T-cell (primary cell): ENCODE measurements at places on chromosomes 12 and 14.
A peak's percentile ranks its signal among the peaks of the same experiment; 100 is the strongest.

GRCh38 chr12:95424271-95424994 lies 49.5 kb upstream of the METAP2 start:
- DNase-seq = no peak

DNA sequence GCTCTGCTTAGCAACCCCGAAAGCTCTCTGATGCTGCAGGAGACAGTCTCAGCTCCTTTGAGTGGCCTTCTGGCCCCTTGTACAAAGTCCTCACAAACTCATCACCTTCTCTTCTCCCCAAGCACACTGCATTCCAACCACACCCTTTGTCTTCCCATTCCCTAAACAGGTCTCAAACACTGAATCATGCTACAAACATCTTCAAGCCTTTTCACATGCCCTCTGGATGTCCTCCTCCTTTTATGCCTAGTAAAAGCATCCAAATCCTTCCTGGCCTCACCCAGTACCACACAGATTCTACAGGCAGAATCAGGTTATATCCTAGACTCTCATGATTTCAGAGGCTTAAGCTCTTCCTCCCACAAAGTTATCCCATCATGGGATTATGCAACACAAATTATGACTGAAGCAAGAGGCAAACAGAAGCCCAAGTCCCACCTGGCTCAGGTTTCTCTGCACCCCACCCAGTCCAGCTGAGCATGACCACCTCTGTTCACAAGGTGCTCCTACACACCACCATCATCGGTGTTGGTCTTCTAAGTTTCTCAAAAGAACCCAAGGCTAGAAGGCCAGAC lies 61.4 kb upstream of the PCED1B start:
- no peak for DNase-seq

DNA sequence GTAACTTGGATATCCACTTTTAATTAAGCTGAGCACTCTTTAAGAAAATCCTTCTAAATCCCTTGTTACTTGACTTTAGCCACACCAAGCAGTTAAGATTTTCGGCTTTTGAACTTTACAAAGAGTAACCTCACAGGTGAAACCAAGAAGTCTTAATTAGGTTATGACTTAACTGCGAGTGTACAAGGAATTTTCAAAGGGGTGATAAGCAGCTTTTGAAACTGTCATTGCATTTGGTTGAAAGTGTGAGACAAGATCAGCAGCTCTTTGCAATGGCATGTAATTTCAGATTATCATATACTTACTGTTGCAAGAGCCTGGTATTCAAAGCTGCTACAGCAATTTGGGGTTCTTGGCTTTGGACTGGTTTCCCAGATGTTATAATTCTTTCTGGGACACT lies 137.5 kb downstream of the TMEM117 start:
- no peak for DNase-seq

- DNase-seq = peak; percentile 53
These were observed 7.7 kb upstream of the AMN1 start for GRCh38 chr12:31736472-31736871.

DNA sequence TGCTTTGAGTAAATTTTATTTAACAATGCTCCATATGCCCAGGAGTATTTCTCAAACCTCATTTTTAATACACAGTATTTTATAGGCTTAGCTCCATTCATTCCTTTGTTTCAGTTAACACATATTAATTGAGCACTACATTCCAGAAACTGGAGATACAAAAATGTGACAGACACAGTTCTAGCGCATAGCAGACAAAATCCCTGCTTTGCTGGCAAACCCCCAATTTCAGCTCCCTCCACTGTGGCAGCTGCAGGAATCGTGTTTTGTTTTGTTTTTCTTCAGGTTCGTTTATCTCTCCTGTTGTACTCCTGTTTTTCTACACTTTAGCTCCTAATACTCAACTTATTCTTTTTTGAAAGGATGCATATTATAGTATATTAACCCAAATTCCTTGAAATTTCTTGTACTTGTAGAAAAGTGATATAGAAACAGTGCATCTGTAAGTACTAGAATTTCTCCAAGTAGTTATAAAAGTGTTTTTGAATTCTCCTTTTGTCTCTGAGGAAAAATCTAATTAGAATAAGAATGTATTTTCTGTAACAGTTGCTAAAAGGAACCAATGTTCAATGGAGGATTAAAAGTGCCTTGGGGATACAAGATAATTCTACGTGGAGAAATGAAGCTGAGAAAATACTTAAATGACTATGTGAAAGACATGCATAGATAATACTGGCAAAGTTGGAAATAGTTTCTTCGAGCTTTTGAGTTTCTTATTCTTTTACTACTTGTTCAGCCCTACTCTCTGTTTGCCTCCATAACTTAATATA lies 6.4 kb upstream of the RAB21 start:
- DNase-seq = no peak

DNA sequence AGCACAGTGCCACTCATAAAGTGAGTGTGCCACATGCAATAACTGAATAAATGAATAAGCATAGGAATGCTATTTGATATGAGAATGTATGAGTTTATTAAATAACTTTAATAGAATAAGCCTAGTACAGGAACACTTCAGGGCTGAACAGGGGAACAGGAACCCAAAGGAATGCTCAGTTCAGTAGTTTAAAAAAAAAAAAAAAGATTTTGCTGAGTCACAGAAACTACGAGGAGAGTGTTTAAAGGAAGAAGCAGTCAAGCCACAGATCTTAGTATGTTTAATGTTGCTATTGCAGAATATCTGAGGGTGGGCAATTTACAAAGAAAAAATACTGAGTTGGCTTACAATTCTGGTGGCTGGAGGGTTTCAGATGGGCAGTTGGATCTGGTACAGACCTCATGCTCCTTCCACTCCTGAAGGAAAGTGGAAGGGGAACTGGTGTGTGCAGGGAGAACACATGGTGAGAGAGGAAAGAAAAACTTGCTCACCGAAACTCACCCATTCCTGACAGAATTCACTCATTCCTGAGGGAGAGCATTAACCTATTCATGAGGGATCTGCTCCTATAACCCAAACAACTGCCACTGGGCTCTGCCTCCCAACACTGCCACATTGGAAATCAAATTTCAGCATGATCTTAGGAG lies 880.3 kb upstream of the MGAT4C start:
- DNase-seq = no peak

GRCh38 chr14:103427485-103428443 lies 42.5 kb downstream of the MARK3 start:
- no peak for DNase-seq
